ENCODE measurements at places on chromosomes 3 and 15. TPM values are rescaled to one million over a fixed set of nuclear protein-coding genes. Genes with fewer than 3 reads are reported as not detected.

- DNase-seq = no peak
These were observed 472.2 kb downstream of the MCTP2 start for GRCh38 chr15:94703596-94703995.

- DNase-seq = peak; percentile 28
These were observed at the start of gene GPR27 for GRCh38 chr3:71753701-71754609. Gene GPR27, plus strand, starts transcription at chr3:71753855. Its CDS starts 195 bp downstream, at chr3:71754050.

- DNase-seq = peak; percentile 11
These were observed 61.6 kb upstream of the RYK start for GRCh38 chr3:134312072-134312872.

GRCh38 chr3:19446687-19447086 is 298.4 kb downstream of the KCNH8 start:
- DNase-seq = no peak

DNA sequence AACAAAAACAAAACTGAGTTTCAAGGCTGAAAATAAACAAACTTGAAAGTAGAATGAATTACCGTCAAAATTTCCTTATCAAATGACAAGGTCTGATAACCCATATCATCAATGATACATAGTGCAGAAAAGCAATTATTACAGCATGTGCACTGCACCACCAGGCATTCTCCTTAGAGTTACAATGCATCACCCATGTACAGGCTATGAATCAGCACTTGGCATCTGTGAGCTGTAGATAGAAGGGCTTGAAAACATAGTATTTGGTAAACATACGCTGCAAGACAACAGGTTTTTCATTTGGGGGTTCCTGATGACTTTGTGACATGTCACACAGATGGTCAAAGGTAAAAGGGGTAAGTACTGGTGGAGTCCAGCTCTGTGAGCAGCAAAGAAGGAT is 265.1 kb downstream of the CTNNB1 start:
- no peak for DNase-seq

DNA sequence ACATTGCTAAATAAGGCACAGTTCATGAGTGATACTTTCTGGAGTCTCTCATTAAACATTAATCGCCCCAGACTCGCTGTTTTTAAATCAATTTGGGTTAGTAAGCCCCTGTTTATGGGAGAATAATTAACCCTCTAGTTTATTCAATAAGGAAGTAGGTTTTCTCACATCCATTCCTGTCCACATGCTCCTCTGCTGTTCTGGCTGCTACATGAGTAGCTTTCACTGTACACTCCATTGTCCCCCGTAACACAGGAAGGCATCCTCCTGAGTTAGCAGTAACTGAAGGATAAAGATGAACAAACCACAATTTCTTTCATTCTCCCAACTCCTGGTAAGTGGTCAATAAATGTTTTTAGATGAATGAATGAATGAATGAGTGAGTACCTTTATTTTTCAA is 378.5 kb downstream of the DIPK2A start:
- DNase-seq = no peak

The GASK1A gene
- not detected for total RNA-seq

GRCh38 chr3:126311338-126311978 is 45.8 kb downstream of the KLF15 start:
- DNase-seq = no peak

The MANF gene
- total RNA-seq = 109 TPM

GRCh38 chr3:120516136-120516535 is 65.3 kb upstream of the FSTL1 start:
- DNase-seq = no peak

GRCh38 chr15:89175617-89176191 is 45.7 kb downstream of the RLBP1 start:
- no peak for DNase-seq

DNA sequence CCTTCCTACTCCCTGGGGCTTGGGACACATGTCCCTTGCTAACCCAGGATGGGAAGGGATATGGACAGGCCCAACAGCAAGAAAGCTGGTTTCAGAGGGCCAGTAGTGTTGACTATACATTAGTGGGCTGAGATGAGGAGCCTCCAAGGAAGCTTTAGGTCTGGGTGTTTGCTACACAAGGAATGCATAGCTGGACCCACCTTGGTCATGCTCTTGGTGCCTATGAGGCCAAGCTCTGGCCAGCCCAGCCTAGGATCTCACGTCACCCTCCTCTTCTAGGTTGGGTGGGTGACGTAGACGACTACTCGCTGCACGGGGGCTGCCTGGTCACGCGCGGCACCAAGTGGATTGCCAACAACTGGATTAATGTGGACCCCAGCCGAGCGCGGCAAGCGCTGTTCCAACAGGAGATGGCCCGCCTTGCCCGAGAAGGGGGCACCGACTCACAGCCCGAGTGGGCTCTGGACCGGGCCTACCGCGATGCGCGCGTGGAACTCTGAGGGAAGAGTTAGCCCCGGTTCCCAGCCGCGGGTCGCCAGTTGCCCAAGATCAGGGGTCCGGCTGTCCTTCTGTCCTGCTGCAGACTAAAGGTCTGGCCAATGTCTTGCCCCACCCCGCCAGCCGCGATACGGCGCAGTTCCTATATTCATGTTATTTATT is 653 bp upstream of the WDR6 start:
- DNase-seq = no peak

DNA sequence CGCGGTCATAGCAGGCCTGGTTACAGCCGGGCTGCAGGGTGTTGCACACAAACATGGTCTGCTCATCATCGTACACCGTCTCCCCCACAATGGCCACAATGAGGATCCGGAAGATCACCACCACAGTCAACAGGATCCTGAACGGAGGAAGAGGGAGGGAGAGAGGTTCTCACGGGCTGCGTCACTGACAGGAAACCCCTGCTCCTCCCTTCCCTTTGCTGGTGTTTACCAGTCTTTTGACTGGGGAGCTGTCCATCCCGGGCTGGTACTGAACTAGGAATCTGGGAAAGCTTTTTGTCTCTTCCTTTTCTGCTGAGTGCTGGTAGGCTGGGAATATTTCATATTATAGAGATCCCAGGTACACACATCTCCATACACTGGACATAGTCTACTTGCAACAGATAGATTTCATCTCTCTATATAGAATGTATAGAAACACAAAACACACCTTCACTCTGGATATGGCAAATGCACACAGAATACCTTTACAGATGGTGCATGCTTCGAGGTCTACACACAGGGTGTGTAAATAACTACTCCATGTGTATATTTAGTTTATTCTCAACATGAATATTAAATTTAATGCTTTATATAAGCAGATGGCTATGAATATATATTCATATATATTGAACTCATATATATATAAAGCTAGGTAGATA is 1.4 kb downstream of the GJD2 start:
- DNase-seq = no peak

The SI gene
- not detected for total RNA-seq

DNA sequence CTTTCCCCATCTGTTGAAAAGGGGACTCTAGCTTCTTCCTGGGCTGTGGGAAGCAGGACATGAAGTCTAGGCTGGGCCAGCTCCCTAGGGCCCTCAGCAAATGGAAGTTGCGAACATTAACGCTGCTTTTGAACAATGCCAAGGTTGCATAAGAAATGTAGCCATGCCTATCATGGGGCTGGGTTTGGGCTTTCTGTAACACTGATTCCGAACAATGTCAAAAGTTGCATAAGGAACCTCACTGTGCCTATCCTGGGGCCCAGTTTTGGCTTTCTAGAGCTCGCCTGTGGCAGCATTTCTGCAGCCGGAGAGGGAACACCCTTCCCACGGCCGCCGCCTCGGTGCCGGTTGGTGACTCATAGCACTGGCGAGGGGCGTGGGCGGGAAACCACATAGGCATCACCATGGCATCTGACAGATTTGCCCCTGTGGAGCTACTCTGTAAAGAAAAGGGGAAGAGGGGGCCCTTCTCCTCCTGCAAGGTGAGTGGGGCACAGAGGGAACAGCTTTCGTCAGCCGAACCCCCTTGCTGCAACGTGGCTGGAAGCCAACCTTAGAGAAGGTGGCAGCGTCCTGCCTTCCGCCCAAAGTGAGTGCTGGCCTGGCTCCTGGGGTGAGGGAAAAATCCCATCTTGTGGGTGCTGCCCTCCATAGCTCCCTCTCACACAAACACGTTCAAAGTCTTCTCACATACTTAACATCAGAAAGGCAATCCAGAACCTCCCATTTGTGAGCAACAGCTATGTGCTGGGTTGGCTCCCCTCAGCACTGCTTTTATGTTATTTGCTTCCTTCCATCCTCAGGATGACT is 46.6 kb upstream of the ATP2B2 start:
- peak; percentile 94 for DNase-seq

DNA sequence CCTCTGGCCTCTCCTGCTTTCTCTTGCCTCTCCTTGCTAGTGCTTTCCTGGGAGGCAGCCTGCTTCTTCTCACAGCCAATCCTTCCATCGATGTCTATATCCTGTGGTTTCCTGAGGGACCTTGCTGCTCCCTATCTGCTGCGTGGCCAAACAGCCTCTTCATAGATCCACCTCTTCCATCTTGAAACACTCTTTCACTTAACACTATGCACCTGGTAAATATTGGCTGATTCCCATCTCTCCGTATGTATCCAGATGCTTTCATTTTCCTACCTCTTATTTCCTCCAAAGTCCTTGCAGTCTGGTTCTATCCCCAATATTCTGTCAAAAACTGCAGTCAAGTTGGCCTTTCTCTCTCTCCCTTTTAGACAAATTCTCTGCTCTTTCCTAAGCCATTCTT is 205.2 kb upstream of the CFAP20DC start:
- no peak for DNase-seq

DNA sequence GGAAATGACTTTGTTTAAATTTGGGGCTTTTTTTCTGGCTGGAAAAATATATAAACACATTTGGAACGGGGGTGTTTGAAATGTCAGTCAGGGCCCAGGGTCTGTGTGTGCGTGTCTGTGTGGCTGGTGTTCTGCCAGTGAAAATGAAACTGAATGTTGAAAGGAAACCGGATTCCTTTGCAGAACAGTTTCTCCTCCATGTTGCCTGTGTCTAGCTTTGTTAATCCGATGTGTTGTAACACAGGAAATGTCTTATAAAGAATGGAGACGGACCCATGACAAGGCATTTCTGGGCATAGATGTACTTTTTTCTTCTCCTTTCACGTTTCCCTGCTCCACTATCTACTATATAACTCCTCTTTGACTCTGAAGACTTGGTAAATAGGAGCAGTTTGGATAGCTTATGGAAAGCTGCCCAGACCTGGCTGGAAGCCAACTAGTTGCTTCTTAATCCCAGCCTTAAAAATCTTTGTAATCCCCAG is 2.8 kb downstream of the SQOR start:
- DNase-seq = peak; percentile 77

The HHATL gene
- total RNA-seq = not detected

DNA sequence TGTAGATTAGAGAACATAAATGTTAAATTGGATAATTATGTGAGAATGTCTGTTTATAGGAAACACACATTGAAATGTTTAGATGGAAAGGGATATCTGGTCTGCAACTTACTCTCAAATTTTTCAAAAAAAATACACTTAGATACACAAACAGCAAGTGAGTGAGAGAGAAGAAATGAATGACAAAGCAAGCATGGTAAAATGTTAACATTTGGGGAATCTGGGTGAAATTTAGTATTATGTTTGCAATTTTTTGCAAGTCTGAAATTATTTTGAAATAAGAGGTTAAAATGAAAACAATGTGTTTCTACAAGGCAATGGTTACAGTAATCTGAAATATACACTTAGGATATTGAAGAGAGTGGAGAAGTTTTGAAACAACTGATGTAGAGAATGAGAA is 134.3 kb downstream of the GLDN start:
- no peak for DNase-seq

DNA sequence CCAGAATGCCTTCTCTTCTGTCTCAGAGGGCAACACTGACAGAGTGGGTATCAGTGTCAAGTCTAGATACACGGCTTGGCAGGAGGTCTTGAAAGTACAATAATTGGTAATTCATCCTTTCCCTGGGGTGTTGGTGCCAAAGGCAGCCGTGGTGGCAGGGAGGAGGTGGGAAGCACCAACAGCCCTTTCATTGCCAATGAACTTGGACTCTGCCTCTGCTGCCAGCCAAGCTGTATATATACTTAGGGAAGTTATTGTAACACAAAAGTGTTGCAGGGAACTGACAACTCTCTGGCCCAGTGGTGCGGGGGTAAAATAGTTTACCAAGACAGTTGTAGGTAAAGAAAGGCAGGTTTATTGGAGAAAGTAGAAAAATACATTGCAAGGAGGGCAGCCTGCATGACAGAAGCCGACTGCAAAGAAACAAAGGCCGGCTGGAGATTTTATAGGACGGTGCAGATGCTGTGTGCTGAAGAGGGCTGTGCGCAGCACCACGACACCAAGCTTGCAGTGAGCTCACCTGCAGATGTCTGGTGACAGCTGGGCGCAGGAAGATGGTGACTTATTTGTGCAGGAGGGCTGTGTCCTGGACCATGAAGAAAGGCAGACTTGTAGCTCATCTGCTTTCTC is 4.0 kb upstream of the FAM3D start:
- DNase-seq = no peak

- DNase-seq = peak; percentile 52
These were observed 11.4 kb downstream of the CCDC12 start for GRCh38 chr3:46965151-46965550.

DNA sequence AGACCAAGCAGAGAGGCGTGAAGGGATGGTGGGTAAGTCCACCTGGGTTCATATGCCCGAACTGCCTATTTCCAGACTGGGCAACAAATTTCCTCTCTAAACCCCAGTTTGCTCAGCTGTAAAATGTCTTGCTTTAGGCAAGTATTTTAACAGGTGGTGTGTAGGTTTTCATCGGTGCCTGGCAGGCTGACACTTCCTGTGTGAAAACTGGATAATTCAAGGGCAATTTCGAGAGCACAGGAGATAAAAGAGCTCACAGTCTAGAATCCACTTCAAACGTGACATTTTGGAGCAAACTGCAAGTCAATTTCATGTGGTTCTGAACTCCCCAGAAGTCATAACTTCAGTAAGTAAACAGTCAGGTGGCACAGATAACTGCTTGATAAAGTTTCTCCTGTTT is 112.2 kb downstream of the OXNAD1 start:
- peak; percentile 53 for DNase-seq

The HTR3E gene
- not detected for total RNA-seq

GRCh38 chr15:58136731-58137130 is 1.4 kb upstream of the AQP9 start:
- no peak for DNase-seq

GRCh38 chr3:172138792-172139507 is 99.6 kb downstream of the FNDC3B start:
- DNase-seq = peak; percentile 63

The ZNF660 gene
- total RNA-seq = 1.2 TPM

- peak; percentile 37 for DNase-seq
These were observed 115.8 kb upstream of the ARHGEF3 start for GRCh38 chr3:56917361-56918110.

GRCh38 chr3:49539659-49540560 is 14.4 kb upstream of the BSN start:
- DNase-seq = peak; percentile 93

- DNase-seq = no peak
These were observed 819.7 kb downstream of the FHIT start for GRCh38 chr3:60431599-60431958.

DNA sequence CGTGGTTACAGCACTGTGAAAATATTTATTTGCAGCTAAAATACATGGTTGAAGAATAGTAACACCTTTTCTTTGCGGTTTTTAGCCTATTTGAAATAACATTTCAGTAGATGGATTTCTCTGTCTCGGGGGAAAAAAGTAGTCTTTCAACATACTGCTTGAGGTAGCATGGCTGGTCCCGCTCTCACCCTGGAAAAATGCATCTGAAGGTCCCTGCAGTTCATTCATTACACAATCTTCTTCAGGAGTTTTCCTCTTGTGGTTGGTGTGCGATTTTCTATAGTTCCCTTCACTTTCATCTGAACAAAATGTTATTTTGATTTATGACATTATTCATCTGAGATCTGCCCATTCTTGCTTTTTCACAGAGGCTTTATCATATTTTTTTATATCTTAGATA is 75.9 kb downstream of the STRIT1 start:
- DNase-seq = no peak

- DNase-seq = no peak
These were observed 22.7 kb downstream of the ZIC4 start for GRCh38 chr3:147383617-147384016.

GRCh38 chr3:129971351-129972052 is 3.0 kb upstream of the TRH start:
- DNase-seq = no peak

Measured in activated CD8-positive, alpha-beta T cell treated with anti-CD3 and anti-CD28 coated beads for 36 hours (primary cell).